Caki2 (cell line): ENCODE measurements at places on chromosomes 11 and 22.

DNA sequence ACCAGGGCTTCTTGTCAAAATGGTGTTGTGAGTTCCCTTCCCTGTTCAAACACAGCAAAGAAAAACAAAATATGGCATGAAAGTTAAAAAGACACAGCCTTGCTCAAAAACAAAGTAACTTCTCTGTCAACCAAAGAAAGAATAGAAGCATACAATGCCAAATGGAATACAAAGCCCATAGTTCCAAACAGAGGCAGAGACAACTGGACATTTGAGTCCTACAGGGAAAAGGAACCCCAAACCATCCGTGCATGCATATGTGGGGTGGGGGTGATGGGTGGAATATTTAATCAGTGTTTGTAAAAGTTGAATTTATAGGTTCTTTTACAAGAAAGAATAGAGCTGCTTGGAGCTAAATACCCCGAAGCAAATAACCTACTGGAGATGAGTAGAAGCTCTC is 218.7 kb downstream of the FAM76B start:
- no peak for DNase-seq

GRCh38 chr11:77119531-77119936 is 8.5 kb upstream of the MYO7A start:
- no peak for DNase-seq

DNA sequence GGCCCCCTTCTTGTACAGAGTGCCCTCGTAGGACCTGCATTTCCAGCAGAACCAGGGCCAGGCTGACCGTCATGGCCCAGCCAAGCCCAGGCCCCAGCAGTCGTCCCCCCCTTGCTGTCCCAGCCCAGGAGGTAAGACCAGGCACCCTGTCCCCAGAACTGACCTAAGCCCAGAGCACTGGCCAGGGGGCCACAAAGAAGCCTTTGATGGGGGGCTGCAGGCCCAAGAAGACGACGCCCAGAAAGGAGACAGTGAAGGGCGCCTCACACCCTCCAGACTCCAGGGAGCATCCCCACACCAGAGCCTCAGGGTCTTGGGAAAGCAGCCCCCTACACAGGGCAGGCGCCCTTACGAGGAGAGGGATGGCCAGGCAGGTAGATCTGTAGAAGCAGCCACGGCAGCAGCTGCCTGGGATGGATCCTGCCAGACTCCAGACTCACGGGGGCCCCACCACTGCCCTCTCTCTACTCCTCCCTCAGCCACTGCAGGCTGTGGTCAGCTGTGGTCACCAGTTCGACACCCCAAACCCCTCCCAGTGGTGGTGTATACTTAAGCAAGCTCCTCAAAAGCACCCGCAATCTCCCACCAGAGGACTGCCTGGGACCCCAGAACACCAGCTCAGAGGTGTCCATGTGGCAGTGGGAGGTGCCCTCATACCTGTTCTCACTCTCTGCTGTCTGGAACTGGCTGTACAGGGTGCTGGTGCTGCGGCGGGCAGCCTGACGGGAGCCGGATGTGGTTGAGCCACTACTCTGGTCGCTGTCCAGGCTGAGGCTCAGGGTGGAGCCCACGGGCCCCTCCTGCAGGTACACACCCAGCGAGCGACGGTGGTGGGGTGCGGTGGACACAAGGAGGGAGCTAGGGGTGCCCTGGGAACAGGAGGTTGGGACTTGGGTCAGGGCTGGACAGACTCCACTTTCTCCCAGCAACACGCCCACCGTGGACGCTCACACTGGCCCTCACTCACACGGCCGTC is 27.0 kb downstream of the SBF1 start:
- no peak for DNase-seq

DNA sequence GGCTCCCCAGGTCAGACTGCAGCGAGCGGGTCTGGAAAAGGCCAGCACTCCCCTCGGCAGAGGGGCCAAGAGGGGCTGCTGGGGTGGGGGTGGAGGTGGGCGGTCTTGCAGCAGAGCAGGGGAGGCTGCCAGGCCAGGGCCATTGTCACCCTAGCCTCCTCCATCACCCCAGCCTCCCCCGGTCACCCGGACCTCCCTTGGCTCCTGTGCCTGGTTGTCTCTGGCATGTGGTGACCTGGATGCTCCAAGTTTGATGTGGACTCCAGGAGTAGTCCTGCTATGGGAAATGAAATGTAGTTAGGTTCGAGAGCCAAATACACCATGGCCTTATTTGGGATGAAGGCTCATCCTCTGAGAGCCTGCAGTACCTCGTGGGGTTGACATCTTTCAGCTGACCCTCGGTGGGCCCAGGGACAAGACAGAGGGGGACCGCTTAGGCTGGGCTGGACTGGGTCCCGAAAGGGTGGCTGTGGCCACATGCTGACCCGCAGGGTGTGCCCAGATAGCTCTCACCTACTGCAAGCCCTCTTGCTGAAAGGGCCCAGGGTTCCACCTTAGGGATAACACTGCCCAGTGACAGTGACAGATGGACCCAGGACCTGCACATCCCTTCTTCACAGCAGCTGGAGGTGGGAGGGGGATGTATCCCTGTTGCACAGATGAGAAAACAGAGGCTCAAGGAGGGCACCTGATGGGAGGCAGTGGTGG is 24.1 kb downstream of the MRGPRD start:
- no peak for DNase-seq

GRCh38 chr11:2444821-2445745 is at the start of gene KCNQ1:
Gene KCNQ1 (plus strand): TSS chr11:2445008. CDS start chr11:2445099, 91 bp downstream.
- DNase-seq, result peak; percentile 14

- DNase-seq, result no peak
These were observed 63.1 kb downstream of the PRSS23 start for GRCh38 chr11:86863476-86863875.

DNA sequence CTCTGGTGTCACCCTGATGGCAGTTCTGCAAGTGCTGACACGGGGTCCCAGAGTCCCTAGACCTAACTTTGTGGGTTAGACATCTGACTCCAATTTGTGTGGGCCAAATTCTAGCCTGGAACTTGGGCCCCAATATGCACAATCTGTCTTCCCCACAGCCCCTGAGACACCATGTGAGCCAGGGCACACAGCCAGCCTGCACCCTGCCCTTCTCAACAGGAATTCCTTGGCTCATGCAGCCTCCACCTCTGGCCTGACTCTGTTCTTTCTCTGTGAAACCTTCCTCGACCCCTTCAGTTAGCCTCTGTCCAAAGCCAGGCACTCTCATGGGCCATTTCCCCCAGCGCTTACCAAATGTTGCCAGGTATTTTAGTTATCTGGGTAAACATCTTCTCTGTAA is 59.1 kb upstream of the POU2AF1 start:
- no peak for DNase-seq

GRCh38 chr11:58057481-58057880 is 26.7 kb downstream of the OR6Q1 start:
- DNase-seq, result no peak

GRCh38 chr11:96967616-96968015 is 577.8 kb downstream of the JRKL start:
- DNase-seq, result no peak

GRCh38 chr22:46374663-46375474 is 39.4 kb downstream of the TRMU start:
- no peak for DNase-seq

- DNase-seq, result no peak
These were observed 4.1 kb downstream of the NPTXR start for GRCh38 chr22:38839686-38840085.

DNA sequence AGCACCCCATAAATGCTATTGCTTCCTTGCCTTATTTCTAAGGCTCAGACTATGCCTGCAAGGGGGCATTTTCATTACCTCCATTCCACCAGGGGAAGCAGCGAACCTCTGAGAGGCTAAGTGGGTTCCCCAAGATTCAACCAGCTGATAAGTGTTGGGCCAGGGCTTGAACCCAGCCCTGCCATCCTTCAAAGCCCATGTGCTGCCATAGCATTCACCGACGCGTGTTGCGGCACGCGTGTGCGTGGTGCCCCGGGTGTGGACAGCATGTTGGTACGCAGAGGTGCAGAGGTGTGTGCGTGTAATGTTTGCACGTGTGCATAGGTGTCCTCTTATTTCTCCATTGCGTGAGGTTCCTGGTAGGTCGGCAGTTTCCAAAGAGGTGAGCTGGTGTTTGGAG is 66.0 kb upstream of the PPARA start:
- peak; percentile 54 for DNase-seq

GRCh38 chr11:1401656-1402221 is 12.0 kb downstream of the BRSK2 start:
- peak; percentile 44 for DNase-seq

- no peak for DNase-seq
These were observed 158.4 kb downstream of the LRRC4C start for GRCh38 chr11:41301023-41301422.

DNA sequence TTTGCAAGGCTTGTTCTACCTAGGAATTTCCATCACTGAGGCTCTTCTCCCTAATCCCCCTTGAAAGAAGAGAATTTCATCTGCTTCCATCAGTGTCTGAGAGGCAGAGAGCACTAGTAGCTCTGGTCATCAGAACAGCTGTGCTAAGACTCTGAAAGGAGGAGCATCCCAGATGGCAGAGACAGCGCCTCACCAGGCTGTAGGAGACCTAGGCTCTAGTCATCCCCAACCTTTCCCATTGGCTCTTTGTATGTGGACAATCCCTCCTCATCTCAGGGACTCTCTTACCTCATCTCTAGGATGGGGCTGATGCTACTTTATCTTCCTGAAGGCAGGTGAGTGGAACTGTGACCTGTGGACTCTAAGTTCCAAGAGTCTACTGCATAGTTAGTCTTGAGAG is 8.8 kb upstream of the OR9I1 start:
- DNase-seq, result no peak

DNA sequence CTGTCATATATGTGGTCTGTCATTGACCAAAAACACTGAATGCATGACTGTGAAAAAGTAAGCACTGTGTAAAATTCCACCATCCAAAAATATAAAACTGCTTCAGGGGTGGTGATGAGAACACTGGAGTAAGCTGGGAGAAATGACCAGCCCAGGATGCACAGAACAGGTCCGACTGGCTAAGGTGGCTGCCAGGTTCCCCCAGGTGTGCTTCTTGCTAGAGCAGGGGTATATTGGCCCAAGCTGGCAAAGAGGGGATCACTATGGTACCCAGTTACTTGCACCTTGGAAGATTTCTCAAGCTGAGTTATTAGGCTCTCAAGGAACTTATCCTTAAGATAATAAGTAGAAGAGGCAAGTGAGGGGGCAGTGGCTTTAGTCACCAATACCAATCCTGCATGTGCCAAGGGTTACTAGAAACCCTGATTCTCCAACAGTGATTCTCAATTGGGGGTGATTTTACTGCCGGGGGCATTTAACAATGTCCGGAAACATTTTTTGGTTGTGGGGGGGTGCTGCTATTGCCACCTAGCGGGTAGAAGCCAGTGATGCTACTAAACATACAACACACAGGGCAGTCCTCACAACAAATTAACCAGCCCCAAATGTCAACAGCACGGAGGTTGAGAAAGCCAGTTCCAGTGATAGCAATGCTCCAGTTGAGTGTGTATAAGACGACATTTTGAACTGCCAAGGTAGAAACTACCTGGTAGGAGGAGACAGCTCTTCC is 15.7 kb downstream of the SNU13 start:
- DNase-seq, result no peak
